ENCODE measurements at places on chromosomes 3 and 15.

GRCh38 chr3:187955587-187955952 lies 198.4 kb upstream of the LPP start:
- DNase-seq, result no peak

DNA sequence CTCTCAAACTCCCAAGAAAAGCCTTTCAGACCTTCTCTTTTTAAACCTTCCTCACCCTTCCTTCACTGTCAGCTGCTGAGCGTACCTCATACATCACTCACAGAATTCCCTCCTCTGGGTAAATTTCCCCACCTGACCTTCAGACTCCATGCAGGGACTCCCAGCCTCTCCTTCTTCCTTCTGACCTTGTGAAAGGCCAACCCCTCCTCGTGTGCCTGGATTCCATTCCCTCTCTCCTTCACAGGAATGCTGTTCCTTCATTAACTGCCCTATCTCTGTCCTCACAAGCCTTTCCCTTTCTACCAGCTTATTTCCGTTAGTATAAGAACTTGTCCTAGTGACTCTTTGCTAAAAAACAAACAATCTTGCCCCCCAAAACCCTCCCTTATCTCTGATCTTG lies 69.7 kb upstream of the MME start:
- DNase-seq, result no peak

- DNase-seq, result no peak
Measured at GRCh38 chr3:16118396-16118795, 56.1 kb upstream of the GALNT15 start.

GRCh38 chr3:140185375-140185774 lies 250.4 kb downstream of the CLSTN2 start:
- no peak for DNase-seq

DNA sequence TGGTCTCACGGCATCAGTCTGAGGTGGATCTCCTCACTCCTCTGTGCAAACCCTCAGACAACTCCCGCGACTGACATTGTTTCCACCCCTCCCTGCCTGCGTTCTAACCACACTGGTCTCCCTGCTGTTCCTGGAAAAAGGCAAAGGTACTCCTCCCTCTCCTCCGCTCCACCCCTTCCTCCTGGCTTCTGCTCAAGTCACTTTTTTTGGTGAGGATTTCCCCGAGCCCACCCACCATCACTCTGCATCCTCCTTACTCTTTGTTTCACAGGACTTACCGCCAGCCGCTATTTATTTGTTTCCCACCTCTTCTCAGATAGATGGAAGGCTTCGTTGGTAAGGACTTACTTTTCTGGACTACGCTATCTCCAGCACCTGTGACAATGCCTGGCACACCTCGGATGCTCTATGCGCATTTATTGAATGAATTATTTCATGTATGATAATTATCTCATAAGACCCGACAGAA lies 25.6 kb downstream of the PRR23E start:
- no peak for DNase-seq

- DNase-seq, result no peak
Measured at GRCh38 chr15:44325568-44325967, 37.0 kb downstream of the GOLM2 start.

DNA sequence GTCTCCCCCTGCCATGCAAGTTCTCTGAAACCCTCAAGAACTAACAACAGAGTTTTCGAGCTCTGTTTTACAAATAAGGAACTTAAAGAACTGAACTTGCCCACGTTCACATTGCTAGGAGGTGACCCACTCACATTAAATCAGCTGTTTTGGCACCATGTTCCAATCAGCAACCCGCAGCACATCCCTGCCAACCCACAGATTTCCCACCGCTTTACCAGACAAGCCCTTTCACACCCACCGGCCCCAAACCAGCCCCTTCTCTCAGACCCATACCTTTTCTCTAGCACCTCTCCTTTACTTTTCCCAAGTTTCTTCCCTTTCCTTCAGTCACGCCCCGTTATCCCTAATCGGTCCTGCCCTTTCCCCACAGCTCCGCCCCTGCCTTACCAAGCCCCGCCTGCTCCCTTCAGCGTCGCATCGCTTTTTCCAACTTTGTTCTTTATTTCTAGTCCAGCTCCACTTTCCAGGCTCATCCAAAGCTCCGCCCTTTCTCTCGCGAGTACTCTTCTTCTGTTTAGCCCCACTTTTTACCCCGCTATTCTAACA lies 804 bp upstream of the BRPF1 start:
- no peak for DNase-seq

DNA sequence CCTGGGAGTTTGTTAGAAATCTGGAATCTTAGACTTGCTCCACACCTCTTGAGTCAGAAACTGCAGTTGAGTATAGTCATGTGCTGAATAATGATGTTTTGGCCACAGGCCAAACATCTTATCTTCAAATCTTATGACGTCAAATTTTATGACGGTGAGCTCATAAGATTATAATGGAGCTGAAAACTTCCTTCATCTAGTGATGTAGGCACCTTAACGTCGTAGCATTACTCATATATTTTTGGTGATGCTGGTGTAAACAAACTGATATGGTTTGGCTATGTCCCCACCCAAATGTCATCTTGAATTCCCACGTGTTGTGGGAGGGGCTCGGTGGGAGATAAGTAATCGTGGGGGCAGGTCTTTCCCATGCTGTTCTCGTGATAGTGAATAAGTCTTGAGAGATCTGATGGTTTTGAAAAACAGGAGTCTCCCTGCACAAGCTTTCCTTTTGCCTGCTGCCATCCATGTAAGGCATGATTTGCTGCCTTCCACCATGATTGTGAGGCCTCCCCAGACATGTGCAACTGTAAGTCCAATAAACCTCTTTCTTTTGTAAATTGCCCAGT lies 268.0 kb upstream of the PROK2 start:
- peak; percentile 13 for DNase-seq

DNA sequence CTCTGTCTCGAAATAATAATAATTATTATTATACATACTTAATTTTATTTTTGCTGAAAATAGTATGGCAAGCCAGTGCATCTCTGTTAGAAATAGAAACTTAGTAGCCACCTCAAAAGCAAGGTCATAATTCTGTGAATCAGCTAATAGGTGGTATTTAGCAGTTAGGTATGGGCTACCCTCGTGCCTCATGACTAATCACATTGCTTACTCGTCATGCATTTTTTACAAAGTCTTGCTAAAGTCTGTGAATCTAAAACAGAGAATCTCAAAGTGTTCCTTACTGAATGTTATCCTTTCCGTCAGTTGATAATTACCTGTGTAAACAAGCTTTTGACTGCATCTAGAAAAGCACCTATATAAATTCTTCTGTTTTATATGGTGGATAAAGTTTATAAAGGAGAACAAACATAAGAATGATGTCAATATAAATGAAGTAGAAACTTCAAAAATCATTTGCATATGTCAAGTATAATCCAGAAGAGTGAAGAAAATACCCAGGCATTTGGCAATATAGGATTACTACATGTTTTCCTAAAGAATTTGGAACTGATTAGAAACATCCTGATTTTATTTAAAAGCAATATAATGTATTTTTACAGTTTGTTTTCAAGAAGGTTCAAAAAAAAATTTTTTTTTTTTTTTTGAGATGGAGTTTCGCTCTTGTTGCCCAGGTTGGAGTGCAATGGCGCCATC lies 6.2 kb downstream of the PPARG start:
- DNase-seq, result peak; percentile 78

- DNase-seq, result no peak
Measured at GRCh38 chr3:143334231-143334630, 214.7 kb downstream of the CHST2 start.

DNA sequence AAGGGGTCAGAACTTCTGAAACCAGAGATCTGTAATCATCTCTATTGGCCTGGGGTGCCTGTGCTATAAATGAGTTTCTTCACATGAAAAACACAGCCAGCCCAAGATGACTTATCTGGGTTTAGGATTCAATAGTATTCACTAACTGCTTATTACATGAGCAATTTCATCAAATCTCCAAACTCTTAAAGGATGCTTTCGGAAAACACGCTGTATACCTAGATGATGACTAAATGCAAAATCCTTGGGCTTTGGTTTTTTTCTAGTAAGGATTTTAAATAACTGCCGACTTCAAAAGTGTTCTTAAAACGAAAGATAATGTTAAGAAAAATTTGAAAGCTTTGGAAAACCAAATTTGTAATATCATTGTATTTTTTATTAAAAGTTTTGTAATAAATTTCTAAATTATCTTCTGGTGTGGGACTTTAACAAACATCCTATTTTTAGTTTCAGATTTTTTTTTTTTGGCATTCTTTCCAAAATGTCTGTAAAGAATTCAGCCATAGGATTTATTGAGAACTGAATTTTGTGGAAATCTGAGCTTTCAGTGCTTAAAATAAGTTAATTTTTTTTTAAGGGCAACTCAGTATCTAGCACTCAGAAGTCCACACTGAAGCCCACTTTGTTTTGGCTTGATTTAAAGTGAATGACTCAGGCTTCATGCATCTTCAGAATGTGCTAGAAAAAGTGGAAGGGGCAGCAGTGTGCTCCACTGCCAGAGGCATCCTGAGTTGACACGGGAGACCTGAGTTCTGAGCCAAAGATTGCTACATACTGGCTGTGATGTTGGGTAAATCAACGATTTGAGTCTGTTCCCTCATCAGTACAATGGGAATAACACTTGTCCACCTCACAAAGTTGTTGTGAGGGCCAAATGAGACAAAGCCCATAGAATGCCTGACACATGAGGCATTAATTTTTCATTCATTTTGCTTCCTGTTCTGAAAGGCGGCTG lies 18.7 kb downstream of the TMEM43 start:
- DNase-seq, result peak; percentile 83

DNA sequence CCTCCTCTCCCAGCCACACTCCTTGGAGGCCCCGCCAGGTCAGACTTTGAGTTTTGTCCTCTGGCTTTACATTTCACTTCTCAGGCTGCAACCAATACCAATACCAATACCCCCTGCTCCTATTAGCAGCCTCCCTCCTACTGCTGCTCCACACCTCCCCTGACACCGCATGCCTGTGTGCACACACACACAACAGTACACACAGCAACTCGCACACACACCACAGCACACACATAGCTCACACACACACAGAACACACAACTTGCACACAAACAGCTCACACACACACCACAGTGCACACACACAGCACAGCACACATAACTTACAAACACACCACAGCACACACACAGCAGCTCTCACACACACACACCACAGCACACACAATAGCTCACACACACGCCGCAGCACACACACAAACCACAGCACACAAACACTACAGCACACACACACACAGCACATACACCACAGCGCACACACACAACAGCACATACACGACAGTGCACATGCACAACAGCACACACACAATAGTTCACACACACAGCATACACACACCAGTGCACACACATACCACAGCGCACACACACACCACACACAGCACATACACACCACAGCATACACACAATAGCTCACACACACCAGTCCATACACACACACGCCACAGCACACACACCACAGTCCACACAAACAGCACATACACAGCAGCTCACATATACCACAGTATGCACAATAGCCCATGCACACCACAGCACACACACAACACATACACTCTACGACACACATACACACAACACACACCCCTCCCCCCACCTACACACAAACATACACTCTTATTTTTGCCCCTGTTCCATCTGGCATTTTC lies 204.7 kb downstream of the UACA start:
- no peak for DNase-seq

GRCh38 chr3:178491751-178492150 lies 44.5 kb upstream of the KCNMB2 start:
- no peak for DNase-seq

DNA sequence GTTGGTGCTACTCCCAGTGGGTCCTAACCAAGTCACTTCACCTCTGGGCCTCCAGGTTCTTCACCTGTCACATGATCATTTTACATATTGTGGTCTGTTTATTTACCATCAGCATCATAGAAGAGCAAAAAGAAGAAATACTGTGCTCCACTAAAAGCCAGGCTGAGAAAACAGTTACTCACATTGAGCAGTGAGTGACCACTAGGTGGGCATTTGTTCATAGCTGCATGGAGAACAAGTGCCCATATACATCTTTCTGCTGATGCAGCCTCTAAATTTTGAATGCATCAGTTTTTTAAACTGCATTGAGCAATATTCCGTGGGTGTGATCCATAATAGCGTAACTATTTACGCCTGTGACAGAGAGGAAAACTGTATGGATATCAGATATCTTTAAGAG lies 76.2 kb downstream of the DCUN1D1 start:
- no peak for DNase-seq

- DNase-seq, result no peak
Measured at GRCh38 chr15:76149291-76149915, 89.6 kb downstream of the TMEM266 start.

- DNase-seq, result no peak
Measured at GRCh38 chr3:121488628-121489027, 57.2 kb downstream of the POLQ start.
